ENCODE measurements at places on chromosomes 5 and 9.

DNA sequence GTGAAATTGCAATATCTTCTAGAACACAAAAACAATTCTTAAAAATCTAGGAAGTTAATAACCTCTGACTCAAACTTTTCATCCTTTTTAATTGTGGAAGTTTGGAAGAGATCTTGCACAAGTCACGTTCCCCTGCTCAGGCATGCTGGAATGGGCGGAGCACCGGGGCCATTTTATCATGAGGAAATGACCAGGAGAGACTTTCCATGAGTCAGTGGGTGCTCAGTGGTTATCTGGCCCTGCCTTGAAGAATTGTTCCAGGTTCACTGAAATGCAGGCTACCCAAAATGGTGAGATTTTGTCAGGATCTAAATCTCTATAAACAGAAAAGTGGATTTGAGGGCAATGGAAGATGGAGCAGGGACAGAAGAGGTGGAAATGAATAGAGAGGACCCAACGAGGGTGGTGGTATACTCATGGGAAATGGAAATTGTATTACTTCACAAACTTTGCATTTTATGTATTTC, 61.2 kb downstream of the FYB1 start:
- no peak for DNase-seq

DNA sequence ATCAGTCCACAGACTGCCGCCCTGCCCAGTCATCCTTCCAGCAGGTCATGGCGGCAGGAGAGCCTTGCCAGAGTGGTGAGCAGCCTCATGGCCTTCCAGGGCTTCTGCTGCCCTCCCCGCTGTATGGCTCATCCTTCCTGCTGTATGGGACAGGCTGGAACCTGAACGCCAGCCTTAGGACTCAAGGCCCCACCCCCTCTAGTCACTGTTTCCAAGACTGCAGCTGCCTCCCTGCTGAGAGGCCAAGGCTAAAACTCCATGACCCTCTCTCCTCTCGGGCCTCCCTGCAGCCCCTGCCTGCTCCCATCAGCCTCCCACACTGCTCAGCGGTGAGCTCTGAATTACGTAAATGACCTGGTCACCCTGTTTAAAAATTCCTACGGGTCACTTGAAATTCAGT, 227.5 kb downstream of the AGTPBP1 start:
- no peak for DNase-seq

DNA sequence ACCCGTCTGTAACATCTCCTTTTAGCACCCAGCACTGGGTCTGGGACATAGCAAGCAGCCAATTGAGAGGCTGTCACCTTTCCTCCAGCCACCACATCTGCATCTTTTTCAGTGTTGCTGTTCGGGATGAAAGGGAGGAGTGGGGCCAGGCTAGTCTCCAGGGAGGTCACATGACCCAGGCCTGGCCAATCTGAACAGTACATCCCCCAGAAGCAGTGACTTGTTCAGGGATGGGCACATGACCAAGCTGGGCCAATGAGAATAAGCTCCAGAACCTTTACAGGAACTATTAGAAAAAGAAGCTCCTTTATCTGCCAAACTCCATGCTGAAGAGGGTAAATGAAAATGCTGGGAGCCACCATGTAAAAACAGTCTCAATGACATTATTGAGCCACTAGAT, 359.0 kb downstream of the SLIT3 start:
- DNase-seq: no peak

GRCh38 chr9:4413856-4414255, 76.4 kb upstream of the SLC1A1 start:
- DNase-seq: no peak

- no peak for DNase-seq
These were observed 76.1 kb upstream of the PANK3 start for GRCh38 chr5:168655316-168655715.

DNA sequence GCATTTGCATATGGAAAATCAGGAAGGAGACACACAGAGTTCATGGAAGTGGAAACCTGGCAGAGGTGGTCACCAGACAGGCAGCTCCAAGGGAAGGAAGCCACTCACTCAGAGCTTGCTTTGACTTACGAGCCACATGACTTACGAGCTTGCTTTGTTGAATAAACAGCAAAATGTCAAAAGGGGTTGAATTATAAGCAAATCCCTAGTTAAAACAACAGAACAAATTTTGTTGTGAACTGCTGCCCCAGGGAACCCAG, 164.3 kb downstream of the SYK start:
- DNase-seq: no peak

DNA sequence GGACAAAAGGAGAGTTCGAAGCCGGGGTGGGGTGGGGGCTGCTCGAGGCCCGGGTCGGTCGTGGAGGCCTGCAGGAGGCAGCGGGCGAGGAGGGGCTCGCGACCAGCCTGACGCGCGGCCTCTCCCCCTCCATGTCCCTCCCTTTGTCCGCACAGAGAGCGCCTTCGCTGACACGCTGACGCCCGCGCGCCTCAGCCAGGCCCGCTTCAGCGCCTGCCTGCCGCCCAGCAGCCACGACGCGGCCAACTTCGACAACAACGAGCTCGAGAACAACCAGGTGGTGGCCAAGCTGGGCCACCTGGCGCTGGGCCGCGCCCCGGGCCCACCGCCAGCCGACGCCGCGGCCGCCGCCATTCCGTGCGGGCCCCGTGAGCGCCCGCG, 42.2 kb downstream of the NEURL1B start:
- no peak for DNase-seq

GRCh38 chr9:73810585-73811215, 659.0 kb downstream of the ANXA1 start:
- no peak for DNase-seq

GRCh38 chr5:78543292-78543691, 105.3 kb downstream of the LHFPL2 start:
- no peak for DNase-seq

- DNase-seq: no peak
These were observed 4.1 kb upstream of the GRAMD2B start for GRCh38 chr5:126419102-126419501.

- DNase-seq: no peak
These were observed 148.2 kb upstream of the SLC12A2 start for GRCh38 chr5:127935398-127935797.

- no peak for DNase-seq
These were observed 81.5 kb upstream of the MSX2 start for GRCh38 chr5:174642816-174643405.

DNA sequence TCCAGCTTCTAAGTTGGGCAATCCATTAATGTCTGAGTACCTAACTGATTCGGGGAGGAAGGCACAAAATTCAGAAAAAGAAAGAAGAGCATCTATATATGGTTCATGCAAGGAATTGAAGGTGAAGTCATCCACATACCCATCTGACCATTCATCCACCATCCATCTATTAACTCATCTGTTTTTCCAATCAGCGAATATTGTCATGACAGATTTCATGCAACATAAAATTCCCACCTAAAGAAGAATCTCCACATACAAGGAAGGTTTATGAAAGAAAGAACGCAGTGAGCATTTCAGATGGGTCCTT, 164.7 kb downstream of the GRIA1 start:
- no peak for DNase-seq

DNA sequence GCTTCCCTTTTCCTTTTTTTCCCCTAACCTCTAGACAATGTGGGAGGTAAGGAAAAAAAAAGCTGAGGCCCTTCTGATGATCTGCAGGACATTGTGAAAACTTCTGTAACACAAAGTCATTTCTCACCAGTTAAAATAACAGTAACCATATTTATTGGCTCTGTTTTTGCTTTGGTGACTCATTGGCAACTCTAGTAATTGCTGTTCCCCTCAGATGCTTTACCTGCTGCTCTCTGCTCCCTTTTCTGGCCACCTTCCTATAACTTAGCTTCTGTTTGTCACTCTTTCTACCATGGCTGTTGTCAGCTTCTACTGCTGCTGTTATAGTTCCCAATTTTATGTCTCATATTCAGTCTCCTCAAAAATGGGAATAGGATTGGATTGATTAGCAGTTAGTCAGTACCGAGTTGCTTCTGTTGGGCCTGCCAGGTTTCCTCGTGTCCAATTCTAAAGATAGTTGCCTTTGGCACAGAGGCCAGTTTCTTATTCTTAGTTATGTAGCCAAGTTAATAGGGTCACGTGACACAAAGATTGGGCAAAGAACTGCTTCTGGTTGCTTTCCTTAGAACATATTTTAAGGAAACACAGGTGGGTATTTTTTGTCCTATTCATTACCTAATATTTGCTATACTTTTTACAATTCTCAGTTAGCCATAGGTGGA, 16.8 kb downstream of the SCAMP1 start:
- DNase-seq: no peak

- DNase-seq: no peak
These were observed 64.4 kb upstream of the RAI14 start for GRCh38 chr5:34591723-34592122.

- no peak for DNase-seq
These were observed 246.4 kb downstream of the FAM114A2 start for GRCh38 chr5:153792305-153792704.

GRCh38 chr5:97528941-97529340, 345.9 kb upstream of the RIOK2 start:
- no peak for DNase-seq

GRCh38 chr9:138104251-138105122, 226.9 kb downstream of the CACNA1B start:
- no peak for DNase-seq

DNA sequence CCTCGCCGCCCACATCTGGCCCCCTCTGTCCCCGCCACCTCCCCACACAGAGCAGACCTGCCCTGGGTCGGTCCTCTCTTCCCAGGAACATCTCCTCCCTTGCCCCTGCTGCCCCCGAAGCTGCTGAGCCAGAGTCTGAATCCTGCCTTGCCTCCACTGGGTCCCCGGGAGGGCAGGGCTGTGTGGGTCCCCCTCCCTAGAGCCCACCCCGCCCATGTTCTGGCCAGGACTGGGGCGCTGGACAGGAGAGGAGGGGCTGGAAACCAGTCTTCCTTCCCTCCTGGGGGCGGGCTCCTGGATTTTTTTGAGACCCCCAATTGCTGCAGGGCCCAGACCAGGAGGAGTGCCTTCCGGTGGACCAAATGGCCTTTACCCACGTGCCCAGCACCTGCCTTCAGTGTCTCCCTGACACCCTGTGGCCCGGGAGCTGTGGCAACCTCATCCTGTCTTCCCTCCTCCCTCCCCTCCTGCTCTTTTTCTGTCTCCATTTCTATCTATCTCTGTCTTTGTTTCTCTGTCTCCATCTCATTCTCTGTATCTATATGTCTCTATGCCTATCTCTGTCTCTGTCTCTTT, 12.1 kb downstream of the MRPL36 start:
- no peak for DNase-seq

- DNase-seq: no peak
These were observed 1.0 kb upstream of the FBXW11 start for GRCh38 chr5:172007175-172008110.

DNA sequence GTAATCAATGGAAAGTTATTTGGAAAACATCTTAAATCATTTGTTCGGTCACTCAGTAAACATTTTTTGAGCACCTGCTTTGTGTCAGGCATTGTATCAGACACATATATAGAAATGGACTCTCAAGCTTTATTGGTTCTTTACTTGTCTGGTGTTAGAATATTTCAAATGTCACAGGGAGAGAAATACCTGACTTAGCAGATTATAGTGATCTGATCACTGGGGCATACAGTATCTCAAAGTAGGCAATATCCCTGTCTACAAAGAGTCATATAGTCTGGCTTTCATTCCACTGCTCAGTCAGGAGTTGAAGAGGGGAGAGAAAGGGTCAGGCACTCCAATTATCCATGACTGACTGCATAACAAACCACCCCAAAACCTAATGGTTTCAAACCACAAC, 30.2 kb downstream of the ENTREP1 start:
- no peak for DNase-seq

DNA sequence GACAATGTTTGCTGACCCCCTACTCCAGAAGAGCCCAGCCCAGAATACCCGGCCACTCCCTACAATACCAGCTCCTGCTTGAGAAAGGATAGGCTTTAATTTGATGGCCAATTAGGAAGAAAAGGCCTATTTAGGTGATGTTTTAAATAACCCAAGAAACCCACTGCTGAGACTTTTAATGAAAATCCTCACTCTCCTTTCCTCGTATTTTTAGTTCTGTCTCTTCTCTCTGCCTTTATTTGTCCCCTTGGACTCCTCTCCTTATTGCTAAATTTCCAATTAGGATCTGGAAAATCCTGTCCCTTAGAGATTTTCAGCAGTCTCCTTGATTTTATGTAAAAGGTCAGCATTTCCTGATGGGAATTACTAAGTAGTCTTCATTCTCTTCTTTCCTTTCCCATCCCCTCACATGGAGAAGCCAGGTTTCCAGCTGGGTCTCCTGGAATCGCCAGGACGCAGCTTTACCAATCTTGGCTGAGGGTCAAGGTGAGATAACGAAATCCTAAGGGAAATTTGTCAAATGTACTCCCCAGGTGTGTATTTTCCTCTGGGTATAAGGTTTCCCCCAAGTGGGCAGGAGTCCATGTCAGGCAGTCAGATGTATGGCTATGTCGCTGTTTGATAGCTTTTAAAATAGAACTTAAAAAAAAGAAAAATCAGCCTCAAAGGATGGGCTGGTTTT, 11.7 kb downstream of the STC2 start:
- DNase-seq: no peak

DNA sequence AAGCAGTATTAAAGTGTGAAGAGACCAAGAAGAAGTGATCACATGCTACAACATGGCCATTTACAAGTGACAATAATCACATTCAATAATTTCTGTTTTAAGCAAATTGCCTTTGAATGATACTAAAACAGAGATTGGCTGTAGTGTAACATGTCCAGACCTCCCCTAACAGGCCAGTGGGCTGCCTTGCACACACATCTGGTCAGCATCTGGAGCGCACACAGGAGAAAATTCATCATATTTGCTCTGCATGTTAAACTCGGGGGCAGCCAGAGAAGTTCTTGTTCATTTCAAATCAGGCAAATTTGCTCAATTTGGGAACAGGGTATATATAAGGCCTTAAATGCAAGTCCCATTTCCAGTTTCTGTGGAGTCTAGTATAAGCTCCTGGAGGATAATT, 111.1 kb upstream of the FBXL7 start:
- no peak for DNase-seq

- no peak for DNase-seq
These were observed 3.7 kb downstream of the ARRDC3 start for GRCh38 chr5:91379246-91379913.

GRCh38 chr5:36528588-36528987, 77.8 kb upstream of the SLC1A3 start:
- DNase-seq: no peak

- no peak for DNase-seq
These were observed 392.4 kb downstream of the NTRK2 start for GRCh38 chr9:85061969-85062368.

DNA sequence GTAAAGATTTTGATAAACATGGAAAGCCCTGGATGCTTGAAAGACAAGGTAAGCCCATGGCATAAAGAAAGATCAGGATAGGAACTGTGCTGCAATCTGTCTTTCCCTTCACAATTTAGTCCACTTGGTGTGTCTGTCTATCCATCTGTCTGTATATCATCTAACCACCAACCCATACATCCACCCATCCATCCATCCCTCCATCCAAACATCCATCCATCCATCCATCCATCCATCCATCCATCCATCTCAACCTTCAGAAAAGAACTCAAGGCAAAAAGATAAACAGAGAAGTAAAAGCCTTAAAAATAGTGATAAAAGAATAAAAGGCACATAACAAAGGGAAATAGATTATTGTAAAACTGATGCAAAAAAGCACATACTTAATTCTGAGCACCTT, 15.1 kb upstream of the TRIO start:
- DNase-seq: no peak

All from esophagus squamous epithelium (tissue), 5 donors.